Type B pancreatic cell (in vitro differentiated cells): ENCODE measurements at places on chromosomes 6 and 20. TPM values are rescaled to one million over a fixed set of nuclear protein-coding genes. Genes with fewer than 3 reads are reported as not detected.

DNA sequence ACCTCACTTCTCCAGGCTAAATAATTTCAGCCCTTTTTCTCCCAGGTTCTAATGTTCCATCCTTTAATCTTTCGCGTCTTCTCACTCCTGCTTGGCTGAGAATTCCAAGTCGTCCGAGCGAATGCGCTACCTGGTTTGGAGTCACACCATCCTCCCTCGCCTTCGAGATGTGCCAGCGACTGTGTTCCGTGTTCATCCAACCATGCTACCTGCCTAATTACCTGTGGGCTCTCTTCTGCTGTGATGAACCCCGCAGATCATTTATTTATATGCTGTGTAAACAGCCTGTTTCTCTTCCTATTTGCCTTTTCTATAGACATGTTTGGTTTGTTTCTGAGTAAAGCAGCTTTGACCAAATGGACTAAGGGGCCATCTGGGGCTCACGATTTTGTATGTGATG, 83.5 kb upstream of the TMEM181 start:
- H3K4me1 ChIP-seq: peaks cover 8% of the 10 kb centered on the region
- no peak overlapping the region for H3K27ac ChIP-seq
- no peaks in the 10 kb centered on the region for H3K27me3 ChIP-seq
- no peak for DNase-seq
- H3K36me3 ChIP-seq: peaks cover 31% of the 10 kb centered on the region

DNA sequence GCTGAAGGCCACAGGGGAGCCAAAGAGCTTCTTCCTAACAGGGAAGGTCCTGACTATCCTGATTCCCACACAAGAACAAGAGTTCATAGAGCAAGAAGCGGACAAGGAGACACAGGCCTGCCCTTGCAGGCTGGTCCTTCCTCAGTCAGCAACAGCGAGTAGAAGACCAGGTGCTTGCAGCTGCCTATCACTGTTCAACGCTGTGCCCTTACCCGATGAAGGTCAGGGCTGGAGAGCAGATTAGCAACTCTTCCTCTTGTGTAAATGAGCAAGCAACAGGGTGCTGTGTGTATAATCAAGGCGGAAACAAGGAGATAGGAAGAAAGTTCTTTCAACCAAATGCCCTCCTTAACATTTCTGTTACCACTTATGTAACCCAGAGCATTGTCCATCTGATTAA, 115.3 kb upstream of the SPACA1 start:
- H3K4me3 ChIP-seq: no peak overlapping the region
- no peaks in the 10 kb centered on the region for H3K36me3 ChIP-seq
- H3K4me1 ChIP-seq: peaks cover 7% of the 10 kb centered on the region
- no peak overlapping the region for H3K27ac ChIP-seq
- peaks cover 22% of the 10 kb centered on the region for H3K27me3 ChIP-seq

- peaks cover 22% of the 10 kb centered on the region for H3K27me3 ChIP-seq
- H3K36me3 ChIP-seq: no peaks in the 10 kb centered on the region
- no peak overlapping the region for H3K27ac ChIP-seq
Observed at GRCh38 chr6:40389254-40389653, 197.9 kb downstream of the LRFN2 start.

DNA sequence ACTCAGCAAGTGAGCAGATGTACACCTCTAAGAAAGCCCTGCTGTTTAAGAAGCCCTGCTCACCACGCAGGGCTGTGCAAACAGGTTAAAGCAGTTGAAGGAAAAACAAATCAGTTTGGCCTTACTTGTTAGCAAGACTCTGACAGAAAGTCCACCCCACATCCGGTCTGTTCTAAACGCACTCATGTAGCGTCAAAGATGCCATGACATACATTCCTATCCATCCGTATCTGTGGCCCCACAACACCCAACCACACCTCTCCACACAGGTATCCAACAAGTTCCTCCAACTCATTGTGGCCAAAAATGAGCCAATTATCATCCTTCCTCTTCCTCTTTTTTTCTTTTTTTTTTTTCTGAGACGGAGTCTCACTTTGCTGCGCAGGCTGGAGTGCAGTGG, 22.8 kb upstream of the RAB22A start:
- H3K4me1 ChIP-seq: no peaks in the 10 kb centered on the region
- no peak for DNase-seq
- H3K36me3 ChIP-seq: peaks cover 15% of the 10 kb centered on the region
- no peaks in the 10 kb centered on the region for H3K27me3 ChIP-seq

- DNase-seq: no peak
- peaks cover 17% of the 10 kb centered on the region for H3K4me1 ChIP-seq
- H3K36me3 ChIP-seq: no peaks in the 10 kb centered on the region
- H3K4me3 ChIP-seq: no peak overlapping the region
Observed at GRCh38 chr20:23019403-23019802, 15.7 kb upstream of the SSTR4 start.

DNA sequence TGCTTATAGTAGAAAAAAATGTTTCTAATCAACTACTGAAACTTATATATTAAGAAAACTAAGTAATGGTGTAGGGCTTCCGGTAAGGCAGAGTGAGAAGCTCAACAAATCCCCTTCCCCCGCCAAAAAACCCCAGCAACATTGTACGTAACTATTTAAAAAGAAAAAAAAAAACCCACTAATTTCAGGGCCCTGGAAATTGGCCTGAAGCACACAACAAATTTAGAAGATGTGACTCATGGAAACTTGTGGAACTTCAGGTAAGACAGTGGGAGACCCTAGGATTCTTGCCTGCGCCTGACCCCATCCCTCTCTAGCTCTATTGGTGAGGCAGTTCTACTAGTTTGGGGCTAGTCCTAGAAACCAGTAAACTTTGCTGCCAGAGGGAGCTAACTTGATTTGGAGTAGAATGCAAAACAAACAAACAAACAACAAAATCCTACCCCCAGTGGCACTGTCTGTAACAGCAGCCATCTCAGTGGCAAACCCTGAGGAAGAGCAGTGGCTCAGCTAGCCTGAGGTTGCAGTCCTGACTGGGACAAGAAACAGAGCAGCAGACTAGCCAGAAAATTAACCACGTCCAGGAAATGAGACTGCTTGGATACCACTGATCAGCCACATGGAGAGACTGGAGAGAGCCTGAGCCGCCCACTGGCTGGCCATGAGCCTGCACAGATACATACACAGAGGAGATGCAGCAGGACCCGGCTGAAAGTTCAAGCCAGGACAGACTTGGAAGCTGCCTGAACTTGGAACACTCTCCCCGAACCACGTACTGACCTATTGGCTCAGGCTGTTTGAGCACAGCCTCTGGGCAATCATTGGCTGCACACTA, 135.1 kb downstream of the TBXT start:
- no peak overlapping the region for H3K27ac ChIP-seq
- H3K4me1 ChIP-seq: no peaks in the 10 kb centered on the region
- no peak overlapping the region for H3K4me3 ChIP-seq
- H3K27me3 ChIP-seq: peaks cover 11% of the 10 kb centered on the region
- H3K36me3 ChIP-seq: no peaks in the 10 kb centered on the region

DNA sequence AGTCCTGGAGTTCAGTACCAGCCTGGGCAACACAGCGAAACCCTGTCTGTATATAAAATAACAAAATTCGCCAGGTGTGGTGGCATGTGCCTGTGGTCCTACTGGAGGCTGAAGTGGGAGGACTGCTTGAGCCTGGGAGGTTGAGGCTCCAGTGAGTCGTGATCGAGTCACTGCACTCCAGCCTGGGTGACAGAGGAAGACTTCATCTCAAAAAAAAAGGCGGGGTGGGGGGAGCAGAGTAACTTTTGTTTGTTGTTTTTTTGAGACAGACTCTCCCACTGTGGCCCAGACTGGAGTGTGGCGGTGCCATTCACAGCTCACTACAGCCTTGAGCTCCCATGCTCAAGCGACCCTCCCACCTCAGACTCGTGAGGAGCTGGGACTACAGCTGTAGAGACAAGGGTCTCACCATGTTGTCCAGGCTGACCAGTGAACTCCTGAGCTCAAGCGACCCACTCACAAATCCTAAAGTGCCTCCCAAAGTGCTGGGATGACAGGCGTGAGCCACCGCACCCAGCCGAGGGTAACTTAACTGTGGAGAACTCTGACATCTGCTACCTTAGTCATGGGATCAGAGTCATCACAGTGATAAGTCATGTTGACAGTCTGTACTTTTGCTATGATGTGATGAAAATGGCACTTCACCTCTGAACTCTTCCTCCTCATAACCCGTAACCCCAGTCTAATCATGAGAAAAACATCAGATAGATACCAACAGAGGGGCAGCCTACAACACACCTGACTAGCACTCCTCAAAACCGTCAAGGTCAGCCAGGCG, 16.5 kb downstream of the PEDS1 start:
- H3K27ac ChIP-seq: no peak overlapping the region
- peaks cover 27% of the 10 kb centered on the region for H3K36me3 ChIP-seq
- no peak overlapping the region for H3K4me3 ChIP-seq
- H3K27me3 ChIP-seq: no peaks in the 10 kb centered on the region
- DNase-seq: no peak
- peaks cover 12% of the 10 kb centered on the region for H3K4me1 ChIP-seq

GRCh38 chr6:128572294-128572693, 51.9 kb upstream of the PTPRK start:
- H3K4me1 ChIP-seq: peaks cover 15% of the 10 kb centered on the region
- no peak for DNase-seq
- H3K27ac ChIP-seq: no peak overlapping the region
- no peaks in the 10 kb centered on the region for H3K36me3 ChIP-seq
- H3K4me3 ChIP-seq: no peak overlapping the region

- H3K27ac ChIP-seq: peak overlapping the region; percentile 3
- no peaks in the 10 kb centered on the region for H3K36me3 ChIP-seq
- no peak overlapping the region for H3K4me3 ChIP-seq
- H3K4me1 ChIP-seq: peaks cover 23% of the 10 kb centered on the region
Observed at GRCh38 chr6:37845930-37846329, 26.4 kb downstream of the ZFAND3 start.

DNA sequence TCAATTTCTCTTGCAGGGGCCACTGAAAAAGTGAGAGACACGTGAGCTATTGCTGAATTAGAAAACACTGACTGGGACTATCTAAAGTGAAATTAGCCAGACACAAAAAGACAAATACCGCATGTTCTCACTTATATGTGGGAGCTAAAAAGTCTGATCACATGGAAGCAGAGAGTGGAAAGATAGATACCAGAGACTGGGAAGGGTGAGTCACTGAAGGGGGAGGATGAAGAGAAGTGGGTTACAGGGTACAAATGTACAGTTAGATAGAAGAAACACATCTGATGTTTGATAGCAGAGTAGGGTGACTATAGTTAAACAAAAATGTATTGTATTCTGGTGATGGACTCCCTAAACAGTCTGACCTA, 13.4 kb downstream of the CST3 start:
- peaks cover 6% of the 10 kb centered on the region for H3K27me3 ChIP-seq
- DNase-seq: no peak
- H3K4me3 ChIP-seq: no peak overlapping the region
- H3K27ac ChIP-seq: no peak overlapping the region
- H3K4me1 ChIP-seq: peaks cover 8% of the 10 kb centered on the region
- peaks cover 4% of the 10 kb centered on the region for H3K36me3 ChIP-seq

DNA sequence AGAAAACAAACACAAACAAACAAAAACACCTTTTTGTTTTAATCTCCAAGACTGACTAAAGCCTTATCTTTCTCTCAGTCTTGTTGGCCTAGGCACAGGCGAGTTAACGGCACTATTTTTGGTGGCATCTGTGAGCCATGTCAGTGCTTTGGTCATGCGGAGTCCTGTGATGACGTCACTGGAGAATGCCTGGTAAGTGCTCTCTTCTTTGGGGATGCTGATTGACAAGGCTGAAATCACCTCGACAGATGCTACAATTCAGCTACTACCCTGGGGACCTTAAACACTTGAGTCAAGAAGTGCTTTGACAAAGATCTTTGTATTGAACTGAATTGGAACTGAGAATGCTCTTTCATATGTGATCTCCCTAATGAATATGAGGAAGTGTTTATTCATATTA, 384.1 kb downstream of the LAMA2 start:
- peaks cover 11% of the 10 kb centered on the region for H3K4me1 ChIP-seq
- no peak for DNase-seq
- no peak overlapping the region for H3K4me3 ChIP-seq
- H3K27me3 ChIP-seq: peaks cover 3% of the 10 kb centered on the region
- no peak overlapping the region for H3K27ac ChIP-seq
- H3K36me3 ChIP-seq: peaks cover 3% of the 10 kb centered on the region

CYP21A2 gene
- total RNA-seq: 0.14 and 0.68 TPM in 2 replicates

TMEM244 gene
- not detected in 2 replicates for total RNA-seq

EFCAB8 gene
- total RNA-seq: 0.07 and 0.97 TPM in 2 replicates

CLDN20 gene
- total RNA-seq: not detected in 2 replicates
